Left lobe of liver (tissue), 2 donors: ENCODE measurements at places on chromosomes 4 and X. TPM values are rescaled to one million over a fixed set of nuclear protein-coding genes. Genes with fewer than 3 reads are reported as not detected.

SPANXD gene
- total RNA-seq: not detected

PASD1 gene
- not detected for total RNA-seq

ARHGEF38 gene
- total RNA-seq: 0.23 TPM

SLITRK4 gene
- total RNA-seq: not detected

ZNF732 gene
- total RNA-seq: not detected

GABRG1 gene
- not detected for total RNA-seq

GPM6B gene
- total RNA-seq: 0.48 TPM

MAGEC3 gene
- total RNA-seq: not detected

DNA sequence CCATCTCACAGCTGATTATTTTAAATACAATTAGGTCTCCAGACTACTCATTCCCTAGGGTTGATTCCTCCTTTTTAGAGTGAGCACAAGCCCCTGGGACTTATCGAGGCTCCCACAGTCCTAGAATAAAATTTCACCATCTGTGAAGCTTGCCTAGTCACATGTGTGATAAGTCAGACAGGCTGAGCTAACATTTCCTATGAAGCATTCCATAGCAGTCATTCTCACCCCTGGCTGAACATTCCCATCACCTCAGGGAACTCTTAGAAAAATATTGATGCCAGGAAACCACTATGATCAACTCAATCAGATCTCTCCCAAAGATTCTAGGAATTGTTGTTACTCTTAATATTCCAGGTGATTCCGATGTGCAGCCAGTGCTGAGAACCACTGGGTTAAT is 37.7 kb downstream of the ARHGEF9 start:
- no peak for DNase-seq

DNA sequence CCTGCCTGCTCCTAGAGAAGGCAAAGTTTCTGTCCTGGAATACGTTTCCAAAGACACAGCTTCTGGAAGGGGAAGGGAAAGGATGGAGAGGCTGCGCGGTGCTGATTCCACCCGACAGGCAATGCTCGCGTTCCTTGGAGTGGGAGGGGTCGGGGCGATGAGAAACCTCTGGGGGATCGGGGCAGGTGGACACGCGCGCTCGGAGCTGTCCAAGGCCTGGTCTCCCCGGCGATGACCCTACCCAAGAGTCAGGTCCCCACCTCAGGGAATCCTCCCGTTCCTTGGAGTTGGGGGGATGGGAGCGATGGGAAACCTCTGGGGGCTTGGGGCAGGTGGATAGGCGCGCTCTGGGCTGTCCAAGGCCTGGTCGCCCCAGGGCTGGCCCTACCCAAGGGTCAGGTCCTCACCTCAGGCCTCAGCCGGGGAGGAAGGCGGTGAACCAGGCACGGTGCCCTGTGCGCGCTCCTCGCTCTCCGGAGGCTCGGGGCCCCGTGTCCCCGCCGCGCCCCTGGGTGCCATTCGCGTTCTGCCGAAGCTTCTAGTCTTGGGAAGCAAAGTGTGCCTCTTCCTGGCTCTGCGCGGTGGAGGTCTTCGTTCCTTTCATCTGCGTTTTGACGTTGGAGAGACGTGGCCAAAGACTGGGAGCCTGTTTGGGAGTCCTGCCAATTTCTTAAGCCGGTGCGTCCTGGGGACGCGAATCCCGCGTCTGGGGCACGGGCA is 10.6 kb upstream of the SHOX start:
- no peak for DNase-seq

- no peak for DNase-seq
Measured at GRCh38 chrX:20294284-20294683, 27.6 kb upstream of the RPS6KA3 start.

DNA sequence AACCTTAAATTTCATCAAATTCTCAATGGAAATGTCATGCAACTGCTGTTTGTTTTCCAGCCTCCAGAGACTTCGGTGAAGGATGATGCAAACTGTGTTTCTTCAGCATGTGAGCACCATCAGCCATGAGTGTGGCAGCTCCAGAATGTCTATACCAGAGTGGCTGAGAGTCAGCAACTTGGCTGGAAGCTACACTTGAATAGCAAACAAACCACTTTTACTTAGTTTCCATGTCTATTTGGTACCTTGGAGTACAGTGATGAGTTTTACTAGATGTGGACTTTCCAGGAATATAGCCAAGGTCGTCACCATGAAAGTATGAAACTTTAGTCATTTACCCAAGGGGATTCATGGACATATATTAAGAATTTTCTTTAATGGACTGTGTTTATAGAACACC is 4.3 kb upstream of the IL21 start:
- no peak for DNase-seq

GRCh38 chrX:18620349-18620748 is 51.6 kb downstream of the RS1 start:
- no peak for DNase-seq

DNA sequence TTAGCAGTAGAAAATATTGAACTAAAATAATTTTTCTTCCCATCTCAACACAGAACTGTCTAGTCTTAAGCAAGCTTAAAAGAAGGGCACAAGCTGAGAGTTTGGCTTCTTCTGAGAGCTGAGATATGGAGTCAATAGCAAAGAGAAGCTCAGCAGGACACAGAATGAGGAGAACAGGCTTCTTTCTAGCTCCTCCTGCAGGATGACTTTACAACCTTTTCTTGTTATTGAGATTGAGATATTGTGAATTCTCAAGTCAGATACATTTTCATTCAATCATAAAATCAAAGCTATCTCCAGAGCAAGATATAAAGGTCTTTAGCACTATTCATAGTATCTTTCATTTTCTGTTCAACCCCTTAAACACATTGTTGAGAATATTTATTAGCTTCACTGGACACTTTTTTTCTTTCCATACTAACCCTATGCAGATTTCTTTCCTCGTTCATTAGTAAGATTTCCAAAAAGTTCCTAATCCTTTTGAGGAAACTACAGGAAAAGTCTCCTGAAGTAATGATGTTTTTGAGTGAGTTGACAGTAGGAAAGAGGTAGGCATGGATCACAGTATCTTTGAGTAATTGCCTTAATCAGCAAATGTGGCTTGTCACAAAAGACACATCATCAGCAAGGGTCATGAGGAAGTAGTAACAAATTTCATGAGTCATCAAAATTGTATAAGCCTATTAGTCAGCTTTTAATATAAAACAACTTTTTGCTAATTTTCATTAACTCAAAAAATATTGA is 17.8 kb upstream of the CXCL3 start:
- DNase-seq: no peak

DNA sequence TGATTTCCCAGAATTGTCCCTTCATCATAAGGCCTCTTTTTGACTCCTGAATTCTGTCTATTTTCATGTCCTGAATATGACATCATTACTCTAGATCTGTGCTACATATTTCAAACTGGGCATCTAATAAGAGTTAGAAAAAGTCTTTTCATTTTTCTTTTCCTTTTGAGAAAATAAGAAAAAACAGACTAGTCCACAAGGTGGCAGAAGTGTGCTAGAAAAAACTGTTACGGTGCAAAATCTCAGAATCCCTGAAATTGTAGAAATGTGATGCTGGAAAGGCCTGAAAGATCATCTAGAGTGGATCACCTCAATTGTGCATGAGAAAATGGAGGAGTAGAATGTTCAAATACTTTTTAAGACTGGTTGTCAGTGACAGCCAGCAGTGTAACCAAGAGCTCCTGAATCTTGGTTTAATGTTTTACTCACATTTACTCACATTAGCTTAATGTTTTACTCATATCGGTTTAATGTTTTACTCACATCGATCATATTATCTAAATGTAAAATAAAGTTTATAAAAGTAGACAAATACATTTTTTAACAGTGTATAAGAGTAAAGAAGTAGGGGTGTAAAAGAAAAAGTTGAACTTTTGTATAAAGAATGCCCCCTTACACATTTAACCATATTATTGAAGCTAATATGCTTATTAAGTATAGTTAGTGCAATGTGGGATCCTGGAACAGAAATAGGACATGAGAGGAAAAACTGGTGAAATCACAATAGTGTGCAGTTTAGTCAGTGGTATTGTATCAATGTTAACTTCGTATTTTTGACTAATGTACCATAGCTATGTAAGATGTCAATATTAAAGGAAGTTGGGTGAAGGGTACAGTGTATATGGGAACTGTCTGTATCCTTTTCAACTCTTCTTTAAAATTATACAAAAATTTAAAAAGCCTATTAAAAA is 15.2 kb downstream of the ASB11 start:
- DNase-seq: no peak

GRCh38 chr4:64250061-64250460 is 159.2 kb downstream of the TECRL start:
- DNase-seq: no peak

- DNase-seq: no peak
Measured at GRCh38 chr4:168716406-168717129, 219.7 kb downstream of the PALLD start.

- no peak for DNase-seq
Measured at GRCh38 chr4:75035321-75035720, 102.4 kb downstream of the PARM1 start.

DNA sequence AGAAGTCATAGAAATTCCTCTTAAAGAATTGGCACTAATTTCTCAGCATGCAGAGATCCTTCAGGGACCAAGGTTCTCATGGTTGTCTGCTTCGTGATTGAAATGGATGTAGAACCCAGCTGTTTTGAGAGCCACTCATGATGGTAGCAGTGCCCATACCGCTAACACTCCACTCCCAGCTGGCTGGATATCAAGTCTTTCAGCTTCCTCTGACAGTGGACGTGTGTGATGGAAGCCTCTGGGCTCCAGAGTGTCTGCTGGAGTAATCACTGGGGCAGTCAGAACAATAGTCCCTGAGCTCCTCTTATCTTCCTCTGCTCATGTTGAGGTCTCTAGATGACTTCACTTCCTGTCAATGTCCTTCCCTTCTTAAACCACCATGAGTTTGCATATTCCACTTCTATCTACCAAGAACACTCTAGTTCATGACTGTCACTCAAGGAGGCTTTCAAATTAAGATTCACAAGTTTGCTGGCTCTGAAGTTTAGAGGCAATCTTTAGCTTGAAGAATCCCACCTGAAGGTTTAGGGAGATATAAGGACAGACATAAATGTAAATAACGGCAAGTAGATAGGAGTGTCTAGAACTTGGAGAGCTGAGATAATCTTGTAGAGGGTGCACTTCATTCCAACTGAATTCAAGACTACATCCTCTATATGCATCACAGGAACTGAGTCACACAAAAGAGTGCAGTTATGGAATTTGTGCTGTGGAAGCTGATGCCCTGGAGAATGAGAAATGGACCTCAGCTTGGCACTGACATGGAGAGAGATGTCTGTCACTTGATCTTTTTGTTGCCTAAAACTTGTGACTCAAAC is 64.5 kb upstream of the WDR1 start:
- DNase-seq: no peak

GRCh38 chr4:36445480-36445879 is 164.1 kb downstream of the DTHD1 start:
- DNase-seq: no peak

GRCh38 chrX:30875957-30876356 is 13.1 kb downstream of the TAB3 start:
- DNase-seq: no peak
